Stimulated activated CD8-positive, alpha-beta memory T cell treated with anti-CD3 and anti-CD28 coated beads, Interleukin-4, amount 100 ng/mL, for 24 hours (primary cell): ENCODE measurements at places on chromosomes 5 and 9.

DNA sequence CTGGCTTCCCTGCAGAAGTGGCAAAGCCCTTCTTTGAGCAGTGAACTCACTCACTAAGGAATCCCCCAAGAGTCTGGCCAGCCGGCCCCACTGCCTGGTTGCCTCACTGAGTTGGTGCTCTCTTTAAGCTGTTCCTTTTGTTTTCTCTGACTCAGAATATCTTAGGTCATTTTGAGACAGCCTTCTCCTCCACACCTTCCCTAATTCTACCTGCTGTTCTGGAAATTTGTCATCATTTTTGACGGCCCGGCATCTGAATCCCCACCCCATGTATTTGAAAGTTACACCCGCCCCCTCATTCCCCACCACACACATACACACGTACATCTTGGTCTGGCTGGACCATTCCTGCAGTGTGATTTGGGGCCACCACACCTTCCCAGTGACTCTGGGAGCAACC is 41.8 kb downstream of the FGF1 start:
- DNase-seq = no peak

DNA sequence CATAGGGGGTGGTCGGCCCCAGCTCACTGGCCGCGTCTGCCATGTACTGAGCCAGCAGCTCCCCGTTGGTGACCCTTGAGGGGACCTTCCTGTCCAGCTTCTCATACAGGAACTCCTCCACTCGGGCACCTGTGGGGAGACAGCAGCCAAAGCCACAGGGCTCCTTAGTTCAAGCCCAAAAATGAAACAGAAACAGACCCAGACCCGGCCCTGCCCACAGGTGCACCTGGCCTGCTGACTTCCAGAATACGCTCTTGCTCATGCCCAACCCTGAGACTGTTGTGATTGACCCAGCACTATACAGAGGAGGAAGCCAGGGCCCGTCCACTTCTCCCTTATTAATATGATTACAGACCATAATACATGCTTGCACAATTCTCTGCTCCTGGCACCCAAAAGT is 7.0 kb downstream of the SH3GLB2 start:
- DNase-seq = no peak

DNA sequence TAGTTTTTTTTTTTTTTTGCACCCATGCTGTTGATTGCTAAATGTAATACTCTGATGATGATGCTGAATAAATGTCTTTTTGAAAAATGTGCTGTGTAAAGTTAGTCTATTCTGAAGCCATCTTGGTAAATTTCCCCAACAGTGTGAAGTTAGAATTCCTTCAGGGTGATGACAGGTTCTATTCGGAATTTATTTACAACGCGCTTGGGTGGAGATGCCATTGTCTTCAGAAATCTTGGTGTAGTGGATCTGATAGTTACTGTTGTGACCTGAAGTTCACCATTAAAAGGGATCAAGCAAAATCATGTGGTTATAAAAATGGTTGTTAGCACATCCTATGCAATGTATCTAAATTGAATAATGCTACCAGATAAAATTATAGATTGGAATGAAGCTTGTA is 36.3 kb upstream of the DMRT1 start:
- DNase-seq = no peak

DNA sequence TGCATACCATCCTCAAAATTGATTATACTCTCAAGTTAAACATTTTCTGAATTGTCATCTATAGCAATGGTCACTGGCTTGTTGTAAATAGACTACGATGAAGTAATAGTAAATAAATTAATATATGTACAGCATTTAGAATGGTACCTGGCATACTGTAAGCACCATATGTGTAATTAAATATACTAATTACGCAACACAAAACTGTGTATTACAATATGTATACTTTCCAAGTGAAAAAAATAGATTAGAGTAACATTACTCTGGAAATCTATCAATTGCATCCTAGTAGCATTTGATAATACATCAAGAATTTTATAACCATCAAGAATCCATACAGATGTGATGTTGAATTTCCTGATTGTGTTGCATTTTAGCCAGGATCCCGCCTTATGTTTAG is 17.2 kb upstream of the ROR2 start:
- DNase-seq = no peak

DNA sequence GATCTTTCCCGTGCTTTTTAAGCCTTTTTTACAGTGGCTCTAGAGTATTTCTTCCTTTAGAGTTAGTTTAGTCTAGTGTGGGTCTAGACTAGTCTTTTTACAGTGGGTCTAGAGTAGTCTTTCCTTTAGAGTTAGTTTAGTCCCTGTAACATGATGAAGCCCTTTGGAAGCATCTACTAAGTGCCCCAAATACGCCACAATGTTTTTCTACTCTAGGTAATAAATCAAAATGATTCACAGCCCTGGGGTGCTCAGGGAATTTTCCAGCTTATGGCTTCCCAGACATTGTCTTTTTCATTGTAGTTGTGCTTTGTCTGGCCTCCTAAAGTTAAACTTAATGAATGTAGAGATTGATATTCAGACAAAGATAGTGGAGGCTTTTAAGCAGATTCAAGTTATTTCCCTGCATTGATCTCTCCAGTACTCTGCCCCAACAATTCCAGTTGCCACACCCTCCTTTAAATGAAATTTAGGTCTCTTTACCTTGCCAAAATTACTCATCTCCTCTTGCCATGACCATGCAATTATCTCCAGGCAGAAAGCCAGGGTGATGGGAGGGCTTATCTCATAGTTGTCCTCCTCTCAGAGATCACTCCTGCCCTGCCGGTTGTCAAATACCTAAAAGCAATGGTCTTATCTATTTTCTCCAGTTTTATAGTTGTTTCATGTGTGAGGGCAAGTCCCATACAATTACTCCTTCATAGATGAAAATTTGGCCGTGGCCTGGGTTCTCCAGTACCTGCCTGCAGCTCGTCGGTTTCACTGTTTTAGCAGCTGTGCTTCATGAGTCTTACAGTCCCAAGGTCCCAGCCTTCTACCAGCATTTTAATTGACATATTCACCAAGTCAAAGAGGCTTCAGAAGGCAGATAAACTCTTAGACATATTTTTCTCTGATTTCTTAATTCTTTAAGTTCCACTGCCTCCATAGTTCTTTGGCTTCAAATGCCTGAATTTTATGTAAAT is 794.0 kb upstream of the COX7C start:
- DNase-seq = no peak

GRCh38 chr5:140196115-140196814 is 21.3 kb downstream of the CYSTM1 start:
- DNase-seq = no peak

DNA sequence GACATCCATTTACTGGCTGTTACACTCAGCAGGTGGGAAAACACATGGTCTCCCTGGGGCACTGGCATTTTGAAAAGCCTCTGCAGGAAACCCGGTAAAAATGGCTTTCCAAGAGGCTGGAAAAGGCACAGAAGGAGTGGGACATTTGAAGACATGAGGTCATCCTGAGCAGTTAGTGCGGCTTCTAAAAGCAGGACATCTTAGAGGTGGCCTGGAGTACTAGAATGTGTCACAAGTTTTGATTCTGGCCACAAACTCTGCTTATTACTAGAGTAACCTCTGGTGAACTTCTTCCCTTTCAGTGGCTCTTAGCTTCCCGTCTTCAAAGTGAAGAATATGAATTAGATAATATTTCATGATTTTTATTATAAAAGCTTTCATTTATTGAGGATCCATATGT is 423.0 kb upstream of the BRINP1 start:
- no peak for DNase-seq

- DNase-seq = no peak
These were observed 37.5 kb downstream of the BICD2 start for GRCh38 chr9:92726971-92727715.

DNA sequence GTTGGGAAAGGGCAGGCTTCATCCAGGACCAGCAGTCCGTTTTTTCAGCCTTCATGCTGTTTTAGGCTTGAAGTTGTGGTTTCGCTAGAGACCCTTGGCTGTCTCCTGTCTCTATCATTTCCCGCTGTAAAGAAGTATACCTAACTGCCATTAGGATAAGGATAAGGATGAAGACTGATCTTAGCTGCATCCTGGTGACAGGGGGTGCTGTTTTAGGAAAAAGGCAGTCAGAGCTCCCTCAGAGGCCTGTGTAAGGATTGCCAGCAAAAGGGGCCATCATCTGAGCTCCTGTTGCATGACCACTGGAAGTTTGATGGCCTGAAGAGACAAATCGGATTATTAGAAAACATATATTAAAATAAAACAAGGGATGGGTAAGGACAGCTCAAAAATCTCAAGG is 64.8 kb upstream of the FGF10 start:
- DNase-seq = no peak

- DNase-seq = no peak
These were observed 22.9 kb upstream of the CMYA5 start for GRCh38 chr5:79666758-79667157.

DNA sequence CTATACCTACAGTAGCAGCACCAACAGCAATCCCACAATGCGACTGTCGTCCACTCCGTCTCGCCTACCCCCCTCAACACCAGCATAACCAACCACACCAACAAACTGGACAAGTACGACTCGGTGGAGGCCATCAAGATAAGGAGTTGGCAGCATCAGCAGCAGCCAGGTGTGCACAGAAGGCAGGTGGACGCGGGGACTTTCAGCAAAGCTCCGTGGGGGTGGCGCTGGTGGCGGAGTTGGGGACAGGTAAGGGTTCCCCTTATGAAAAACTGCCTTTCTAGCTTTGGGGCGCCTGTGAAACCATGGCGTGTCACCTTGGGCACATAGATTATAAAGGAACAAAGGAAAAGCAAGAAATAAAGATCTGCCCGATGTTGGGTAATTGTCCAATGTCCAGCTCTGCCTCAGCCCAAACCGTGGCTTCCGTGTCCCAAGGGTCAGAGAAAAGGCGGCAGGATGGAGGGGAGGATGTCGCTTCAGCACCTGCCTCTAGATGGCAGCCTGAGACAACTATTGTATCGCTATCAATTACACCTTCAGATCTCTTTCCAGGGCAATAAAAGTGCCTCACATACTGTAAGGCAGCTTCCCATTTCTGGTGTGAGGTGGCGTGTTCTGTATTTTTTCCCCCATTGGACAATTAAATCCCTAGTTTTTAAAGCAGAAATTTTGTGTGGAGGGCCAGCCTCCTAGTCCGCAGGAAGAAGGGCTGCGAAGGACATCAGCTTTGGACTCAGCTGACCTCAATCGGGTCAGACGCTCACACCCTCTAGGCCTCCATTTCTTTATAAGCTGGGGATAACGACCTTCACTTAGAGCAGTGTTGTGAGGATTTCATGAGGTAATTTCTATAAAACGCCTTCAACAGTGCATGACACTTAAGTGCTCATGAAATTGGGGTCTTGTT is 58.8 kb downstream of the MTRR start:
- DNase-seq = peak; percentile 7

GRCh38 chr5:168125445-168126199 is 165.8 kb upstream of the WWC1 start:
- DNase-seq = no peak

- no peak for DNase-seq
These were observed 94.3 kb downstream of the MVB12B start for GRCh38 chr9:126420643-126421564.

GRCh38 chr9:108877524-108877923 is 15.5 kb downstream of the ACTL7A start:
- no peak for DNase-seq

DNA sequence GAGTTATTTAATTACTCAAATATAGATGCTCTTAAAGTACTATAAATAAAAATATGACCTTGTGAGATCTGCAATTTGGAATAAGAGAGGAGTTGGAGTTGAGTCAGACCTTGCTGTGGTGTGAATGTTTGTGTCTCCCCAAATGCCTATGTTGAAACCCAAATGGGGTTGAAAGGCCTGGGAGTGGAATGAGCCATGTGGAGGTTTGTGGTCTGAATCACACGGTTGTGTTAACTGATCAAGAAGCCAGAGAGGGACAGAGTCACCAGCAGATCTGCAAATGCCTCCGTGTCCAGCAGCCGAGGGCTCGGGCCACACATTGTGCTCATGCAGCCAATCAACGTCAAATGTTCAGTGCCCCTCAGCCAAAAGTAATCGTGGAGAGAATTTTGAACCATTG is 404.4 kb downstream of the ICE1 start:
- DNase-seq = no peak

DNA sequence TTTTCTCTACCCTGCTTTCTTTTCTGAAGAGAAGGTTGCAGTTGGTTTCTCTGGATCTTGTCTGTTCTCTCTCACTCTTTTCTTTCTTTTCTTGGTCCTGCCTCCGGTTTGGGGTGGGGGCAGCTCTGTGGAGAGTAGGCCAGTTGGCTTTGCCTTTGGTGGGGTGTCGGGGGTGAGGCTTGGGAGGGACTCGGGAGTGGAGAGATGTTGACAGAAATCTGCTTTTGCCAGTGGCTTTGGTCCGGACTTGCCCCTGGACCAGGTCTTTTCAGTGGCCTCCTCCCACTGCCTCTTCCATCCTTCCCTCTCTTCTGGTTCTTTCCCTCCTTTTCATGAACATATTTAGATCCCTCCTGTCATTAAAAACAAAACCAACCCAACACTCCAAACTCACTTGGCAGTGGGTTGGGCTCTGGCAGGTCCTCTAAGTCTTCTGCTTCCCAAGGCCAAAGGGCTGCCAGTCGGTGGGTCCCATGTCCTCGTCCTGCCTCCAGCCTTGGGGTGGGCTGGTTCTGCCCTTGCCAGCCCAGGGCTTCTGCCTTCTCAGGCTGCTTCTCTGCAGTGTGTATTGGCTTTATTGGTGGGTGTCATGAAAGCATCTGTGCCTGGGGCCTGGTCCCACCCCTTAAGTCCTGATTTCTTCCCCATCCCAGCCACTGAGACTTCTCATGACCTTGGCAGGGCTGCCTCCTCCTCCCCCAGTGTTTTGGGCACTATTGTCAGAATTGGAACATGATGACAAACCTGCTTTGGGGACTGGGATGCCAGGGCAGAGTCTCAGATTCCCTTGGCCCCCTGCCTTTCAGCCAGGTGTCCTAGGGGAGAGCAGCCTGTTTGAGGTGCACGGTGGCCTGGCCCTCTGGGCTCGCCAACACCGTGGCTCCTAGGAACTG is 16.9 kb downstream of the ANKRD33B start:
- DNase-seq = no peak
